ENCODE measurements at places on chromosomes 7 and 10. TPM values are rescaled to one million over a fixed set of nuclear protein-coding genes. Genes with fewer than 3 reads are reported as not detected.

The CCM2 gene
- 43.7 TPM for total RNA-seq

The KLLN gene
- 0.72 TPM for total RNA-seq

The MALRD1 gene
- 0.27 TPM for total RNA-seq

The PDZD7 gene
- total RNA-seq, result 1.8 TPM

The C10orf62 gene
- total RNA-seq, result not detected

DNA sequence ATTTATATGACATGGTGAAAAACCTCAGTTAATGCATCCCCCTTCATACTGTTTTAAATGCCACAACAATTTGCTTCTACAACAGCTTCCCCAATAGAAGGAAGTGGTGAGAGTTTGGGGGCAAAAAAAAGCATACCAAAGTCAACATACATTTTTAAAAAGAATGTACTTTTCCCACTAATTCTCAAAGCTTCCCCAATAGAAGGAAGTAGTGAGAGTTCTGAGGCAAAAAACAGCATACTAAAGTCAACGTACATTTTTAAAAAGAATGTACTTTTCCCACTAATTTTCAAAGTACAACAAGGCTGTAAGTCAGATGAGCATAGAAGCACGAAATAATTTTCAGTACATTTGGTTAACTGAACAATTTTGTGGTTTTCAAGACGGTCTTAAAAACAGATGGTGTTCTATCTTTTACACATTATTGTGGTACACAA is 24.0 kb downstream of the WASL start:
- peaks cover 57% of the 10 kb centered on the region for H3K4me1 ChIP-seq
- H3K4me3 ChIP-seq, result no peak overlapping the region
- peak overlapping the region; percentile 30 for H3K27ac ChIP-seq
- no peak for DNase-seq

DNA sequence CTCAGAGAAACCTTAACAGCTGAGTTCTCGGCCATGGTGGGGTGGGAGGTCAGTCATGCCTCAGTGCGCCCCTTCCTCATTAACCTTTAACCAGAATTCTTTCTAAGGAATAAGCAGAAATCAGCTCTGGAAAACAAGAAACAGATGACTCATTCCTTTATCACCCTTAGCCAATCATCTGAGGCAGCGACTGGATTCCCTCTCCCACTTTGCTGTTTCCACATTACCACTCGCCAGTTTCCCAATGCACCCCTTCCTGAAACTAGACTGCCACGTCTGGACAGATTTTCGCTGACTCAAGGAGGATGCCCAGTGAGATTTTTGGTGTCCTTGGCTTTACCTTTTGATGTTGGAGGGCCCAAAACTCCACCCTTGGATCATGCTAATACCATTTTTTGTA is 223.8 kb downstream of the PLXDC2 start:
- peaks cover 29% of the 10 kb centered on the region for H3K4me1 ChIP-seq
- no peak overlapping the region for H3K4me3 ChIP-seq
- no peak for DNase-seq

DNA sequence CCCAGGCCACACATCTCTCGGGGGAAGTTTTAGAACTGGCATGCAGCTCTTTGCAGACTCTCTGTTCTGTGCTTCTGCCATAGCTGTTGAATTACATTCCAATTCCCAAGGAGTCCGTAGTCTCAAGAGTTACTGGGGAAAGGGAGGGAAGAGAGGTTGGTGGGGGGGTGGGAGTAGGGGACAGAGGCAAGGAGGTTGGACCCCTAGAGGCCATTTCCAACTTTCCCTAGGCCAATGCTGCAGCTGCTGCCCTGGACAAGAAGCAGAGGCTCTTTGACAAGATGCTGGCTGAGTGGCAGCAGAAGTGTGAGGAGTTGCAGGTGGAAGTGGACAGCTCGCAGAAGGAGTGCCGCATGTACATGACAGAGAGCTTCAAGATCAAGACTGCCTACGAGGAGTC is 23.8 kb downstream of the MYH16 start:
- no peak for DNase-seq
- H3K4me3 ChIP-seq, result no peak overlapping the region
- H3K27me3 ChIP-seq, result no peaks in the 10 kb centered on the region
- H3K4me1 ChIP-seq, result no peaks in the 10 kb centered on the region
- H3K36me3 ChIP-seq, result no peaks in the 10 kb centered on the region

DNA sequence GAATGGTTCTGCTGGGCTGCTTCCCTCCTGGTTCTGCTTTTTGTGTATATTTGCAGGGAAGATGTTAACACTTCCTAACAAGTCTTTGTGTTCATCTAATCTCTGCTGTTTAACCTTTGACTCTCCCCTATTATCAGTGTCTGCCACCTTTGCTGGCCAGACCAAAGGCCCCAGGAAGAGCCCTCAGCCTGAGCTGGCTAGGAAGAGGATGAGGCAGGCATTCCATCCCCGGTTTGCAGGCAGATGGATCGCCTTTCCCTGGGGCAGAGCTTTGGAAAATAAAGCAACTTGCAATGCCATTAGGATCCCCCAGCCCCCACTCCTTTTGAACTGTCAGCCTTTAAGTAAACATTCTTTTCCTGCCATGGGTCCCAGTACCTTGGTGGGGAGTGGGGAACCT is 19.0 kb downstream of the DPCD start:
- no peak overlapping the region for H3K27ac ChIP-seq
- H3K27me3 ChIP-seq, result no peaks in the 10 kb centered on the region
- DNase-seq, result peak; percentile 19
- H3K4me3 ChIP-seq, result peak overlapping the region; percentile 38

DNA sequence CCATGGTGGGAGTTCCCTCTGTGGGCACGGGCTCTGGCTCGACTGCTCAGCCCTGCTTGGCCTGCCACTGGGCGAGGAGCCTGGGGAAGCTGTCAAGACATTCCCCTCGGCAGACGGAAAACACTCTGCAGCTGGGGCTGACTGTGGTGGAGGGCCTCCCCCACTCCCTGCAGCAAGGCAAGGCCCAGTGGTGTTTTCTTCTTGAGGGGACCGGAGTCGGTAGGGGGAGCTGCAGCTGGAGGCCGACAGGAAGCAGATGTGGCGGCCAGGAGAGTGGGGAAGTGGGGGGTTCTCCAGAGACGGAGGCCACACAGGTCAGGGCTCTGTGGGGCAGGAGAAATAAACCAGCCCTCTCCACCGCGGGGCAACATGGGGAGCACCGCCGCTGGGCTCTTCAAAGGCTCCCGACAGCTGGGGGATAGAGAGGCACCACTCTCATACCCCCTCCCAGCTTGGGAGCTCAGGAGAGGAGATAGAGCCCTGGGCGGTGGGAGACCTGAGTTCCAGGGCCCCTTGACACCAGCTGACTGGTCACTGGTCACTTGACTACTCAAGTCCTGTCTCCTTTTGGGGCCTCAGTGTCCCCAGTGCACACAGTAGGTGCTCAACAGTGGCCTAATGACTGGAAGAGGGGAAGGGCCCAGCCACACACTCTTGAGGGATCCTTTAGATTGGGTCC is 43.4 kb downstream of the PPIF start:
- H3K36me3 ChIP-seq, result peaks cover 10% of the 10 kb centered on the region
- H3K27me3 ChIP-seq, result no peaks in the 10 kb centered on the region
- no peak overlapping the region for H3K4me3 ChIP-seq
- H3K4me1 ChIP-seq, result no peaks in the 10 kb centered on the region

- peaks cover under 1% of the 10 kb centered on the region for H3K27me3 ChIP-seq
- H3K36me3 ChIP-seq, result no peaks in the 10 kb centered on the region
- H3K4me3 ChIP-seq, result no peak overlapping the region
- no peak for DNase-seq
Measured at GRCh38 chr7:36601601-36602000, 122.7 kb downstream of the AOAH start.

- DNase-seq, result no peak
- H3K4me3 ChIP-seq, result no peak overlapping the region
- H3K27ac ChIP-seq, result no peak overlapping the region
- H3K4me1 ChIP-seq, result no peaks in the 10 kb centered on the region
- H3K27me3 ChIP-seq, result no peaks in the 10 kb centered on the region
Measured at GRCh38 chr7:124489925-124490324, 275.7 kb downstream of the GPR37 start.

DNA sequence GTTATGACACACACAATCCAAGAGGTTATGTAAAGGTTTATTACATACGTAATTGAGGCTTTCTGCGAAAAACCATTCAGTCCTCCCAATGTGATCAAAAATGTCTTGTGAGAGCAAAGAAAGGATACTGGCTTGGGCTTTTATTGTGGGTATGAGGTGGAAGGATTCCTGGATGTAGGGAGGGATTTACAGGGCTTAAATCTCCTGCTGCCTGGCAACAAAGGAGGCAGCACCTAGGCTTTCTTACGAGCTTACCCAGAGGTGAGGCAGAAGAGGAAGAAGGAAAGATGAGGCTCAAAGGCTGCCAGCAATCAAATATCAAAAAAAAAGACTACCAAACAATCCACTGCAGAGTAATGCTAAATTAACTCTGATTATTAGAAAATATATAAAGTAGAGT is 1149.5 kb upstream of the POT1 start:
- H3K4me3 ChIP-seq, result no peak overlapping the region
- DNase-seq, result no peak
- H3K27ac ChIP-seq, result no peak overlapping the region
- no peaks in the 10 kb centered on the region for H3K36me3 ChIP-seq
- H3K27me3 ChIP-seq, result peaks cover 2% of the 10 kb centered on the region
- H3K4me1 ChIP-seq, result no peaks in the 10 kb centered on the region

- H3K4me3 ChIP-seq, result no peak overlapping the region
- no peaks in the 10 kb centered on the region for H3K4me1 ChIP-seq
- no peak for DNase-seq
- H3K27me3 ChIP-seq, result peaks cover 31% of the 10 kb centered on the region
Measured at GRCh38 chr7:150854066-150855000, 2.0 kb downstream of the AOC1 start.

DNA sequence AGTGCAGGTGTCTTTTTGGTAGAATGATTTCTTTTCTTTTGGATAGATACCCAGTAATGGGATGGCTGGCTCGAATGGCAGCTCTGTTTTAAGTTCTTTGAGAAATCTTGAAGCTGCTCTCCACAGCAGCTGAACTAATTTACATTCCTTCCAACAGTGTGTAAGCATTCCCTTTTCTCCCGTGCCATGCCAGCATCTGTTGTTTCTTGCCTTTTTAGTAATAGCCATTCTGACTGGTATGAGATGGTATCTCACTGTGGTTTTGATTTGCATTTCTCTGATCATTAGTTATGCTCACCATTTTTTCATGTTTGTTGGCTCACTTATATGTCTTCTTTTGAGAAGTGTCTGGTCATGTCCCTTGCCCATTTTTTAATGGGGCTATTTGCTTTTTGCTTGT is 486.3 kb downstream of the GALNT17 start:
- peaks cover 3% of the 10 kb centered on the region for H3K36me3 ChIP-seq
- peak overlapping the region; percentile 65 for H3K27ac ChIP-seq
- peaks cover 44% of the 10 kb centered on the region for H3K4me1 ChIP-seq

DNA sequence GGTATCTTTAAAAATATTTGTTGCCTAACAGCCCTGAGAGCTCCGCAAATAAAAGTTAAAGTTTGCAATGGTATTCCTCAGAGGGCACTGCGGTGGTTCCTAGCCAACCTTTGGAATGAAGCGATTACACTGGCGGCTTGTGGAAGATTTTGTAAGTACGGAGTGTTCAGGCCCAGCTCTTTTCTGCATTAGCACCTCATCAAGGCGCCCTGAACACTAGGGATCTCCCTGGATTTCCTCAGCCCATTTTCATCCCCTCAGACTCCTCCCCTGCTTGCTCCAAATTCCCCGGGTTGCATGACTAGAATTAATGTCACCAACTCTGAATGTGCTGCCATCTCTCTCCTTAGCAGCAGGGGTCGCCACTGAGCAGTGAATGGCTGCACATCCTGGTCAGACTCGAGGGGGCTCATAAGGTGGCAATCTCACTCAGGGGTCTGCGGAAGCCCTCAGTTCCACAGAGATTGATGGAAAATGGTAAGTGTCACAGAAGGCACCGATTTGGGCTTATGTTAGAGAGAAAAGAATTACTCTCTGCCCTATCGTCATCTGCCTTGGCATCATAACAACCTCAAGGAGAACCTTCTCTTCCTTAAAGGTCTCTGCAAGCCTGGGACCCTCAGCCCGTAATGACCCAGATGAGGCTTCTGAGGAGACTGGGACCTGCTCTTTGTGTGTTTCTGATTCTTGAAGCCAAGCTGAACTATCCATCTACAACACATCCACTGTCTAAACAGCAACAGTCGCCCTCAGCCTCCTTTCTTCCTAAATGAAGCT is 262.8 kb upstream of the AOAH start:
- H3K4me3 ChIP-seq, result no peak overlapping the region
- no peaks in the 10 kb centered on the region for H3K36me3 ChIP-seq
- H3K27me3 ChIP-seq, result peaks cover 34% of the 10 kb centered on the region
- H3K4me1 ChIP-seq, result no peaks in the 10 kb centered on the region
- no peak for DNase-seq

DNA sequence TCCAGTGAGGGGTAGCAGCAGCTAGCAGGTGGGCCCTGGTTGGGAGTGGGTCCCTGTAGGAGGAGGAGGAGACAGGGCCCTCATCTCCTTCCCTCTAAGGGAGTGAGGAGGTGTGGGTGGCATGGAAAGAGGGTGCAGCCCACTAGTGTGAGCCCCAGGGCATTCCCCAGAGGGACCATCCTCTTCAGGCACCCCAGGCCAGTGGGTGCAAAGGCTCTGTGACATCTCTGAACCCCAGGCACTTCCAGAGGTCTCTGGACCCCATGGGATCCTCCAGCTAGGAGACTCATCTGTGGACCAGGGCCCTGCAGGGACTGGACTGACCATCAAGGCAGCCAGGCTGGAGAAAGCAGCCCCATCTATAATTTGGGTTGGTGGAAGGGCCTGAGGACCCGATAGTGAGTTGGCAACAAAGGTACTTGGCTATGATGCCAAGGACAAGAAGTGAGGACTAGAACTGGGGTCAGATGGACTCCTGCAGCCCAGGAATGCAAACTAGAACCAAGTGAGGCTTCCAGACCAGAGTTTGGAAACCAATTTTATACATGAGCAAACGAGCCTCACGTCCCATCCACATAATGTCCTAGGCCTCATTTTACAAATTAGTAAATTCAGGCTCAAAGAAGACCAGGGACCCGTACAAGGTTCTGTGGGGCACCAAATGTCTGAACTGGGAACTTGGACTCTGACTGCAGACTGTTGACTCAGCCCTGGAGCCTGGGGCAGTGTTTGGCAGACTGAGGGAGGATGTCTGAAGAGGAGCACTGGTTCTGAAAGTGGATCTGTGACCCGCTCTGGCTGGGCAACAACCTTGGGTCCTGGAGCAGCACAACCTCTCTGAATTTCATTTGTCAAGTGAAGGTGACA is 1.4 kb upstream of the VSTM4 start:
- peaks cover 11% of the 10 kb centered on the region for H3K4me1 ChIP-seq
- H3K4me3 ChIP-seq, result no peak overlapping the region
- no peak overlapping the region for H3K27ac ChIP-seq
- no peak for DNase-seq
- H3K27me3 ChIP-seq, result peaks cover 2% of the 10 kb centered on the region
- no peaks in the 10 kb centered on the region for H3K36me3 ChIP-seq

DNA sequence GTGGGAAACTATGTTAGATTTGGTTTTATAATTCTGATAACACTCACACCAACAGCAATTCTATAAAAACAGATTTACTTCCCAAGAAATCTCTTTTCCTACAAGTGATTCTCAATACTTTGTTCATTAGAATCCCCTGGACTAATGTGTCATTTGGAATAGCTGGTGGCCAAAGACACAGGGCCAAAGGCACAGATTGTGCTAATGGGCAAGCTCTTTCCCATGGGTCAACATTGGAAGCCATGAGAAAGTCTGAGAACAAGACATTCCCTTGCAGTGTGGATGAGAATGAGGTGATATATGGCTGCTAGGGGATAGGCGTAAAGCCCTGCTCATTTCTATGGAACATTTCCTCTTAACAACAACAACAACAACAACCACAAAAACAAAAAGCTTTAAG is 153.8 kb downstream of the AMPH start:
- no peak for DNase-seq
- no peak overlapping the region for H3K27ac ChIP-seq
- H3K36me3 ChIP-seq, result peaks cover 2% of the 10 kb centered on the region
- no peaks in the 10 kb centered on the region for H3K27me3 ChIP-seq
- peaks cover 9% of the 10 kb centered on the region for H3K4me1 ChIP-seq
